ENCODE measurements at places on chromosomes 6 and 20. TPM values are rescaled to one million over a fixed set of nuclear protein-coding genes. Genes with fewer than 3 reads are reported as not detected.

GRCh38 chr20:63624486-63624885, 2.4 kb downstream of the GMEB2 start:
- no peak for DNase-seq

DNA sequence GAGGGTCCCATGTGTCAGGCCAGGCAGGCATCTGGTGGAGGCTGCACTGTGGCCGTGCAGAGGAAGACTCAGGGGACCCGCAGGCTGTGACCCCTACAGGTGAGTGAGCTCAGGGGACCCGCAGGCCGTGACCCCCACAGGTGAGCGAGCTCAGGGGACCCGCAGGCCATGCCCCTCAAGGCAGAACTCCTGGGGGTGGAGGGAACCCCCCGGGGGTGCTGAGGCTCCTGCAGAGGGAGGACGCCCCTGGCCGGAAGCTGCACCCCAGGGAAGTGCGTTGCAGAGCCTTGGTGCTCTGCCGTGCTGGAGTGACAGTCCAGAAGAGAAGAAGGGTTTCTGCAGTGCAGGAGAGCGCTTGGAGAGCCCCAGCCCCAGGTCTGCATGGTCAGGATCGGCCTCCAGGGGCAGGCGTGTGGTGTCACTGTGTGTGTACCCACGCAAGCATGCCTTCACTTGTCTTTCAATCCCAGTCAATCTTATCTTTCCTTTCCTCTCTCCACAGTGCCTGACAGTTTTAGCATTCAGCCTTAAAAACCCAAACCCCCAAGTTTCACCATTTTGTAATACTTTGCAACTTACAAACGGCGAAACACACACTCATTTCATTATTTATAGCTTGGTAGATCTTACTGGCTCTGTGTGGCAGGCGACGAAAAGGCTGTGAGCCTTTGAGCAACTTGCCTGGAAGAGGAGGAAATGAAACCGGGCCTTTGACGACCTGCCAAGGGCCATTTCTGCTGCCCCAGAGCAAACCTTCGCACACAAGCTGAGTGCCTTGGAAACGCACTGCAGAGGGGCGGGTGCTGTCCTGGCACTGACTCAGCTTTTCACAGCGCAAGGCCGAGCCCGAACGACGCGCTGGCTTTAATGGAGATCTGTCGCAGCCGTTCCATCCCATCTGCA, 101.4 kb upstream of the AGPAT4 start:
- DNase-seq, result peak; percentile 94

DNA sequence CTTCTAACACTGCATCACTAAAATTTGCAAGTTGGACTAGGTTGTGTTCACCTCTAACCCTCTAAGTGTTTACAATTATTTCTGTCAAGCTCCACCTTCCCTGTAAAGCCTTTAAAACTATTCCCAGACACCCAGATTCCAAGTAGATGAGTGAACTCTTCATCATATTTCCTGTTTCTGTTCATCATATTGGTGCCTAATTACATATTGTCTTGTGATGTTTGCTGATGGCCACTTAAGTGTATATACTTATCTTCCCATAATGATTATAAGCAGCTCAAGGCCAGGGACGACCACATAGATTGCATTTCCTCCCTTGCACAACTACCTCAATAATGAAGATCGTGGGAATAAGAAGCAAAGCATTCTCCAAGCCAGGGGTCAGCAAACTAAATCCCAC, 16.8 kb downstream of the TNFRSF21 start:
- no peak for DNase-seq

- no peak for DNase-seq
These were observed 72.7 kb downstream of the SOX4 start for GRCh38 chr6:21666201-21666691.

GRCh38 chr6:2094642-2095041, 150.8 kb downstream of the GMDS start:
- no peak for DNase-seq

CDS2 gene
- total RNA-seq, result 53.3 TPM

MAPK13 gene
- 7.0 TPM for total RNA-seq

ADGRB3 gene
- 2.0 TPM for total RNA-seq

All from posterior vena cava (tissue), 2 donors.